Activated CD4-positive, alpha-beta T cell treated with anti-CD3 and anti-CD28 coated beads, Interleukin-2, amount 50 U/mL, for 1 hour (primary cell): ENCODE measurements at places on chromosomes 7 and 10.

GRCh38 chr10:13803566-13804554 lies 217.1 kb downstream of the PRPF18 start:
- no peak for DNase-seq

DNA sequence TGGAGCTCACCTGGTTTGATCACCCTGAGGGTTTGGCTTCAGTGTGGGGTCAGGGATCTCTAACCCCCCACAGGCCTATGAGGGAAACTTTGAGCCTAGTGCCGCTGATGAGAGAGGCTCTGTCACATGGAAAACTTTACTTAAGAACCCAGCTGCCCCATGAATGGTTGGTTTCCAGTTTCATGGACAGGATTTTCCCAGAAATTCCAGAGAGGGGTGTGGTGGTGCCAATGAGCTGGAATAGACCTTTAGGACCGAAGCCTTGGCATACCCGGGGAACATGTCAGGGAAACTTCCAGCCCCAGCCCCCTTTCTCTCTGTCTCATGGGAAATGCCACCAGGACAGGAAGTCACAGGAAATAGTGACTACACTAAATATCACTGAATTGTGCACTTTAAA lies 36.9 kb downstream of the AKR1B1 start:
- no peak for DNase-seq

DNA sequence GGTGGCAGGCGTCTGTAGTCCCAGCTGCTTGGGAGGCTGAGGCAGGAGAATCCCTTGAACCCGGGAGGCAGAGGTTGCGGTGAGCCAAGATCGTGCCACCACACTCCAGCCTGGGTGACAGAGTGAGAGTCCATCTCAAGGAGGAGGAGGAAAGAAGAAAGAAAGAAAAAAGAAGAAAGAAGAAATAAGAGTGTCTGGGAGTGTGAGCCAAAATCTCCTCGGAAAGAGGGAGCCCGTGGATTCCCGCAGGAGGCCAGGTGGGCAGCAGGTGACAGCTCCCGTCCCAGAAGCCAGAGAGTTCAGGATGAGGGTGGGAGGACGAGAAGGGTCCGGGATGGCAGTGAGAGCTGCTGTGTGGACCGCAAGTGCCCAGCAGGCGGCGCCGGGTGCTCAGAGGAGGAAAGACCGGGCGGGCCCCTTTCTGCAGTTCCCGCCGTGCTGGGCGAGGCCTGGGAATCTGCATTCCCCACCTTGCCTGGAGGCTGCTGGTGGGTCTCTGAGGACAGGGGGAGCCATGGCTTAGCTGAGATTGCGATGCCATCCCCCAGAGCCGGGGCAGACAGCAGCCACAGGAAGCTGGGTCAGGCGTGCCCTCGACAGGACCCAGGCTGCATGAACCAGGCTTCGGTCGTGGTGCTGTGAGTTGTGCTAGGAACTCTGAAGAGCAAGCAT lies 17.1 kb upstream of the AMZ1 start:
- DNase-seq: peak; percentile 69

- DNase-seq: no peak
Observed at GRCh38 chr7:3533040-3533439, 232.0 kb downstream of the SDK1 start.

- DNase-seq: no peak
Observed at GRCh38 chr7:37765872-37766525, 82.4 kb upstream of the NME8 start.

GRCh38 chr7:101363734-101364374 lies 1.2 kb downstream of the COL26A1 start:
- peak; percentile 65 for DNase-seq

DNA sequence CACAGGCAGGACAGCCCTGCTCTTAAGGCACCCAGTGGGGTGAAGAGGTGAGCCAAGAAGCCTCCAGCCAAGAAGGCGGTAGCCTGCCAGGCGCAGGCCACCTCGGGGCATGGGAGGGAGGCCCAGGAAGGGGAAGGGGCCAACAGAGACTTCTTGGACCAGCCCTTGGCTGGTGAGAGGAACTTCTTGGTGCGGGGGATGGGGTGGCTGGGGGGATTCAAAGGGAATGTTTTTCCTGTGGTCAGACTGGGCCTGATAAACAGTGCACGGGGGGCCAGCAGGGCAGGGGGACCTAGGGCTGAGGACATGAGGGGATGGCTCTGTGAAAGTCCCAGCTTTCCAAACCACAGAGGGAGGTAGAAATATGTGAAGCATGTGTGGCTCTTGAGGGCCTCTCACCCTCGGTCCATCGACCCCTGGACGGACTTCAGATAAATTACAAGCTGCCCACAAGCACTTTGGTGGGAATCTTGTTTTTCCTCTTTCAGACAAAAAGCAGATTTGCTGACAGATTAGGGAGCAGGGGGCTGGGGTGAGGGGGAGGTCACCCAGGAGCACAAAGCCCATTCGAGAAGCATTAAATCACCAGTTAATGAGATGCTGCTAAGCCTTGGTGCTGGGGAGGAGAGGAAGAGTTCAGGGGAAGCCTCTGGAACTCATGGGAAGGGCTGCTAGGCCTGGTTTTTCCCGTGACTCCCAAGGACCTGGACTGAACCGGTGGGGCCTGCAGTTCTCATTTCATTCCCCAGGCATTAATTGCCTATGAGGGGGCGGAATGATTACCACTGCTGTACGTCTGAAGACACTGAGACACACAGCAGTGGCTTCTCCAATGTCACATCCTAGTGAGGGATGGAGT lies 11.3 kb downstream of the CRYGN start:
- no peak for DNase-seq

DNA sequence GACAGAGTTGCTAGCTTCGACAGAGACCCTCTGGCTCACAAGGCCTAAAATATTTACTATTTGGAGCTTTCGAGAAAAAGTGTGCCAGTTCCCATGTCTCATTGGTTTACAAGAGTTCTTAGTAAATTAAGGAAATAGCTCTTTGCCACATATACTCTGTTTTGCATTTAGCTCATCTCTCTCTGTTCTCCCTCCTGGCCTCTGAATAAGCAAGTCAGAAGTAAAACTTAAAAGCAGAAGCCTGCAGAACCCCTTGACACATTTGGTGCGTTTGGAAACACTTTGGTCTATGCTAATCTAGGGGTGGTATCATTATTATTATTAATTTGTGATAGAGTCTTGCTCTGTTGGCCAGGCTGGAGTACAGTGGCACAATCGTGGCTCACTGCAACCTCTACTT lies 6.4 kb downstream of the CARD11 start:
- DNase-seq: no peak

GRCh38 chr10:32256613-32257437 lies 90.1 kb downstream of the EPC1 start:
- peak; percentile 67 for DNase-seq

DNA sequence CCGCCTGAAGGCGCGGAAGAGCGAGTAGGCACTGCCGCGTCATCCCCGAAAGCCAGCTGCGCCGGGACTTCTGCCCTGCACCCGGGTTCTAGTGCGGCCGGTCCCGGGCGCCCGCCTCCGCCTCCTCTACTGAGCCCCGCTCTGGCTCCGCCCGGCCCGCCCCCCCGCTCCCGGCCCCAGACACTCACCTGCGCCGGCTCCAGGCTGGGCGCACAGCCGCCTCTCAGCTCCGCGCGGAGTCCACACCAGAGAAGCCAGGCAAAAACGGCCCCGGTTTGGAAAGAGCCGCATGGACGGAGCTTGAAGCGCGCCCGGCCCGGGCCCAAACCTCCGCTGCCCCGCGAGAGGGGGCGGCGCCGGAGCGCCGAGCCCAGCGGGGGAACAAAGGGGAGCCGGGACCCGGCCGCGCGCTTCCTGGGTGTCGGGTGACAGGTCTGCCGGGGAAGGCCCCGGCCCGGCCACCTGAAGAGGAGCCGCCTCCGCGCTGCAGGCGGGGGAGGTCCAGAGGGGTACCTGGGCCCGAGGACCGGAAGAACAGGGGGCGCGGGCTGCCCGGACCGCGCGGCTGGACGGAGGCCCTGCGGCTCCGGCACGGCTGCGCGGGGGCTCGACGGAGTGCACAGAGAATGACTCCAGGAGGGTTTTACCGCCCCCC lies 168.2 kb downstream of the NRF1 start:
- DNase-seq: peak; percentile 22

- no peak for DNase-seq
Observed at GRCh38 chr7:35267411-35267810, 13.5 kb upstream of the TBX20 start.

- DNase-seq: no peak
Observed at GRCh38 chr10:63637901-63638327, 116.7 kb downstream of the REEP3 start.

GRCh38 chr7:87590578-87590977 lies 10.1 kb downstream of the ABCB1 start:
- DNase-seq: no peak

DNA sequence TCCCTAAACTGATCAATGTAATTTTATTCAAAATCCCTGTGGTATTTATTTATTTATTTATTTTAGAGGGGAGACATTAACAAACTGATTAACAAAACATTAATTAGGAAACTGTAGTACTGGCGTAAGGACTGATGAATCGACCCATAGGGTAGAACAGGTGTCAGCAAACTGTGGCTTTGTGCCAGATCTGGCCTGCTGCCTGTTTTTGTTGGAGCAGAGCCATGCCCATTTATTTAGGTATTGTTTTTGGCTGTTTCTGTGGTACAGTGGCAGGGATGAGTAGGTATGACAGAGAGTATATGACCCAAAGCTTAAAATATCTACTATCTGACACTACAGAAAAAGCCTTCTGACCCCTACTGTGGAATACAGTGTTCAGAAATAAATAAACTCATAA lies 332.5 kb upstream of the ETV1 start:
- no peak for DNase-seq

- no peak for DNase-seq
Observed at GRCh38 chr10:127338399-127339110, 142.2 kb upstream of the INSYN2A start.

DNA sequence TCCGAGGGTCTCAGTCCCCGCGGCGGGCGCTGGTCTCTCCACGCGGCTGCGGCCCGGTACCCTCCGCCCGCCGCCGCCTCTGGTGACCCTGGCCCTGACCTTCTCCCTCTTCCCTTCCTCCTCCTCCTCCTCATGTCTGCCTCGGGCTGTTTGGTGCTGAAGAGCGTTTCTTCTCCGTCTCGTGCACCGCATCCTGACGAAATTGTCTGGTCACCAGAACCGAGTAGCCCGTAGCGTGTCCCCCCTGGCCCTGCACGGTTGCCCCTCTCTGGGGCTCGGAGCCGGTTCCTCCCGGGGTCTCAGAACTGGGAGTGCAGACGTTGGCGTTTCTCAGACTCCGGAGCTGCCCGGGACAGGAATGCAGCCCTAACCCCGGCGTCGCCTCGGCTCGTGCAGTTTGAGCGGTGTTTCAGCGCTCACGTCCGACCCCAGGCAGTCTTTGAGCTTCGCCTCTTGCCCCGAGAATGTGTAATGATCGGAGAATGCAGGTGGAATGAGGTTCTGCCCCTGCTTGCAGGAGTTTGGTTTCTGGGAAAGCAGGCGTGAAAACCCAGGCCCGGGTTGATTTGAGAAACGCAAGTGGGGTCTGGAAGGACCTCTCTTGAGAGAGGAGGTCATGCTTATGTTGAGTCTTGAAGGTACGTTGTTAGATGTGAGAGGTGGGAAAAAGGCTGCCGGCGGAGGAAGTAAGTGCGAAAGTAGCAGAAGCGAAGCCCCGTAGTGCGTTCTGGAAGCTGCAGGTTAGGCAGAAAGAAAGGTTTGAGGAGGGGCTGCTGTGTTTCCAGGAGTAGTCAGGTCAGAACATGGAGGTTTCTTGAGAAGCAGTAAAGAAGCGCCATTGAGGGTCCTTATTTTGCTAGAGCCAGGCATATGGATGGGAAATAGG lies 743 bp downstream of the RBM17 start:
- DNase-seq: peak; percentile 16

DNA sequence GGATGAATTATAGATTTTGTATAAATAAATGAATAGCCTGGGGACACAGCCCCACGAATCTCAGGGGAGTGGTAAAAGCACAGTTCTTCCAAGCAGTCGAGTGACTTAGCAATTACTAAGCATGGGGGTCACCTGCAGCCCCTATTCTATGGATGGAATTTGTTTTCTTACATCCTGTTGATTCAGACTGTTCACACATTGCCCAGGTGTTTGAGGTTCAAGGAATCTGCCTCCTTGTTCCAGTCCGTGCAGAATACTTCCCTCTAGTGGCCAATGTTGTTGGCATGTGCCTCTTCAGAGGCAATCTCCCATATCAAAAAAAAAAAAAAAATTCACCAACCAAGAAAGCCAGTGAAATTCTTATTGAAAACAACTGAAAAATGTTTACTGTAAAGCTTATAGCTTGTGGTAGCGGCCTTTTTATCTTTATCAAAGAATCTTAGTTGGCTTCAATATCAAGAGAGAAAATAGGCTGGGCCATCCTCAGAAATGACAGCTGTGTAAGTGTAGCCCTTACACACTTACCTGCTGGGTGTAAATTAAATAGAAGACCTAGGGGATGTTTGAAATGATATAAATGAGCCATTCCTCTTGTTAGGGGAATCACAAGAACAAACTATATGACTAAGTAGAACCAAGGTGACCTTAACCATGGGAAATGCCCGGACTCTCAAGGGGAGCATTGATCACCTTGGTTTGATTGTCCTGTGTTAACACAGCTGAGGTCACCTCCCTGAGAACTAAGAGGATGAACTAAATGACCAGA lies 7.8 kb downstream of the LIPM start:
- peak; percentile 8 for DNase-seq

- DNase-seq: no peak
Observed at GRCh38 chr7:15558756-15559155, 3.1 kb downstream of the AGMO start.

GRCh38 chr7:154881026-154881425 lies 121.9 kb downstream of the PAXIP1 start:
- DNase-seq: no peak

DNA sequence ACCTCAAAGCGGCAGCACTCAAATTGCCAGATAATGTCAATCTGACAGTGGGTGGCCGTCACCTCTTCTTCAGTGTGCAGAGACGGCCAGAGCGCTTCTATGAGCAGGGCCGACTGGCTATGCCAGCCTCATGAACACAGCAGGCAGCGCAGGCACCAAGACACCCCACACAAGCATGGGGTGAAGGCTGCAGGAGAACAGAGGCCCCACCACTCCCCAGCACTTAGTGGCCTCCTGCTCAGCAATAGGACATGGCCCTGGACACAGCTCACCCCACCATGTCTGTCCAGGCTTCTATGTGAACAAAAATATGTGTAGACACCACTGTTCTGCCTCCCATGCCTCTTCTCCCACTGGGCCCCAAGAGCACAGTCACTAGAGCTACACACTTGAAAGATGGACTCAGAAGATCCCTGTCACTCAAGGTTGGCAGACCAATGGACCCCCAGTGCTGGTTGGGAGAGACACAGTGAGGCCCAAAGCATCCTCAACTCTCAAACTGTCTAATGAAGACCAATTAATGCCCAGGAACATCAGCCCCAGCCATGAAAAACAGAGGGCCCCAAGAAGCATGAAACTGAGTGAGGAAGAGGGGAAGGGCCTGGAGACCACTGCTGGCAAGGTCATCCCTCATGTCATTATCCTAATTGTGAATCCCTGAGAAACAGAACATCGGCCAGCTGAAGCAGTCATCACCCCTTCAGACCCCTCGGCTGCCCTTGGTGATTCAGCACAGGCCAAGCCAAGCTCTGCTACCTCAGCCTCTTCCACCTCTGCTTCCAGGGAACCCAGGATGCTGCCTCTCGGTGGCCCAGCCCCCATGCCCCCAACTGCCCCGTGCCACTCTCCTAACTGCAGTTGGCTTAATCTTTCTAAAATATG lies 77.7 kb downstream of the GRID1 start:
- no peak for DNase-seq
